Activated gamma-delta T cell treated with anti-CD3 and anti-CD28 coated beads, Interleukin-2, amount 50 U/mL, for 16 hours (primary cell): ENCODE measurements at places on chromosomes 2 and 18.

DNA sequence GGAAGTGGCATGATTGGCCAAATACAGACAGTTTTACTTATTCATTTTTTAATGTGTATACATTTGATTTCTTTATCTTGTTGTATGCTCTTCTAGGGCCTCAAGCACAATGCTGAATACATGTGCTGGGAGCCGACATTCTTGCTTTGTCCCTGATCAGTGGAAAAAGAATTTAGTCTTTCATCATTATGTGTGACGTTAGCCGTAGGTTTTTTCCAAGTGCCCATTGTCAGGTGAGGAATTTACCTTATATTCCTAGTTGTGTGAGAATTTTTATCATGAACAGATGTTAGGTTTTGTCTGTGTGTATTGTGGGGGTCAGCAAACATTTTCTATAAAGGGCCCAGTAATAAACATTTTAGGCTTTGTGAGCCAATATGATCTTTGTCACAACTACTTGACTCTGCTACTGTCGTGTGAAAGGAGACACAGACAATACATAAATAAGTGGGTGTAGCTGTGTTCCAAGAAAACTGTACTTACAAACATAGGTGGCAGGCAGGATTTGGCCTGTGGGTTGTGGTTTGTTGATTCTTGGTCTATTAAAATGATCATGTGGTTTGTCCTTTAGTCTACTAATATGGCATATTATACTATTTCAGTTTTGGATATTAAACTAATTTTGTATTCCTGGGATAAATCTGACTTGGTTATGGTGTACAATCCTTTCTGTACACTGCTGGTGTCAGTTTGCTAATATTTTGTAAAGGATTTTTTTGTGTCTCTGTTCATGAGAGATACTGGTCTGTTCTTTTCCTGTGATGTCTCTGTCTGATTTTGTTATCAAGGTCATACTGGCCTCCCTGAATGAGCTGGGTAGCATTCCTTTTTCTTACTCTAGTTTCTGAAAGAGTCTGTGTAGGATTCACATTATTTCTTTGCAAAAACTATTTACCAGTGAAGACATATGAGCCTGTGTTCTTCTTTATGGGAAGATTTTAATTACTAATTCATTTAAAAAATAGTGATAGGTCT is 132.2 kb upstream of the SMAD7 start:
- DNase-seq = no peak

- no peak for DNase-seq
These were observed 93.9 kb downstream of the ACKR3 start for GRCh38 chr2:236663287-236664101.

DNA sequence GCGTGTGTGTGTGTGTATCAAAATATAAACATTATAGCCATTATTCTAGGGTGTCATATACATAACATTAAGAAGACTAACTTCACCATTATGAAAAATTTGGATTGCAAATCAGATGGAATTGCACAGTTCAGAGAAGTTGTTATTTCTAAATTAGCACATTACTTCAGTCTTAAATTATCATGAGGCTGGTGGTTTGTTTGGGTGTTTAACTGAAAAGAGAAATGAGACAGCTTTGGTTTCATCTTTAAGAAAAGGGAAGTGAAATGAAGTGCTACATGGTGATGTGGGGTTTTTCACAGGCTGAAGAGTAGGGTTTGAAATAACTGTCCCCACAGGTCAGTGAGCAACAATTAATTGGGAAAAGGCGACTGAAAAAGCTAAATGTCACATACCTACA is 161.2 kb upstream of the XIRP2 start:
- DNase-seq = no peak

DNA sequence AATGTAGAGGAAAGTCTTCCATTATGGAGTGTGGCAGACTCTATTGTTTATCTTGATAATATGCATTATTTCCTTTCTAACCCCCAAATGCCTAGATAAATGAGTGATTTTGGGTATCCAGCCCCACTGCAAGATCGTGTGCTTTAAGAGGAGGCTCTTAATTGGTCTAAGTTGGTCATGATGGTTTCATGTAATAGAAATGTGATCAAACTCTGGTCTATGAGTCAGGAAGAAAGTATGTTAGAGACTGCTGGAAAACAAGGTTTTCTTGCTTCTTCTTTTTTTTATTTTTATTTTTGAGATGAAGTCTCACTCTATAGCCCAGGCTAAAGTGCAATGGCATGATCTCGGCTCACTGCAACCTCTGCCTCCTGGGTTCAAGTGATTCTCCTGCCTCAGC is 344.5 kb upstream of the TNP1 start:
- DNase-seq = no peak

GRCh38 chr2:227511955-227512354 is 40.0 kb downstream of the AGFG1 start:
- no peak for DNase-seq

GRCh38 chr2:174339561-174340399 is 5.0 kb downstream of the SP9 start:
- DNase-seq = no peak

- no peak for DNase-seq
These were observed 197.4 kb upstream of the HDAC4 start for GRCh38 chr2:239598011-239598731.

- no peak for DNase-seq
These were observed 307.1 kb downstream of the STK39 start for GRCh38 chr2:167940346-167940725.

DNA sequence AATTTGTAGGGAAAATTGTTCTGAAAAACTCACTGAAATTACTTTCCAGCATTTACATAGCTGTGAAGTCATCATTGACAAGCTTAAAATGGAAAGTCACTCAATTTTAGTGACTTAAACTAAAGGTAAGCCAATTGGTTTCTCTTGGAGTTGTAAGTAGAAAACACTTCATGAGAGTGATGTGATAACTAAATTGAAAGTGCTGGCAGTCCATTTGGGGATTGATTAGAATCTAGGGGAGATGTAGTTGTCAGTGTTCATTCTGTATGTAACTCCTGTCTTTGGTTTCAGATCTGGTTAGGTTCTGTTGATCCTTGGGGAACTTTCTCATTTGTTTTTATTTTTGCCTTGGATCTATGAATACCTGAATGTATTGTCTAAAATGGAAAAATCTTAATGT is 53.8 kb downstream of the COX7A2L start:
- DNase-seq = no peak

GRCh38 chr18:21449367-21450290 is 150.9 kb downstream of the ESCO1 start:
- no peak for DNase-seq

DNA sequence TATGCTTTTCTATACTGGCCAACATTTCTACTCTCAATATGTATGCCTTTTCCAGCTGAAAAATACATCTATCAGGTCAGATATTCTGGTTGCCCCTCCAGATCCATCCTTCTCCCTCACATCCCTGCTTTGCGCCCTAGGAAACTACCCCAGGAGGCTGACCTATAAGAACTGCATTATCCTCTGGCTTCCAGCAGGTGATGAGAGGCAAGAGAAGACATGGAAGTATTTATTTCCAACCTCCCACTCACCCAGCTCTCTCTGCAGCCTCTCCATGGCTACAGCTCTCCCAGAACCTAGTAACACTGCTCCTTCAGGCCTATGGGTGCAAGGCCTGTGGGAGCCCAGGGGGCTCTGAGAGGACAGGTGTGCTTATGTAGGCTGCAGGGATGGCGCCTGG is 42.9 kb downstream of the ARID5A start:
- no peak for DNase-seq

DNA sequence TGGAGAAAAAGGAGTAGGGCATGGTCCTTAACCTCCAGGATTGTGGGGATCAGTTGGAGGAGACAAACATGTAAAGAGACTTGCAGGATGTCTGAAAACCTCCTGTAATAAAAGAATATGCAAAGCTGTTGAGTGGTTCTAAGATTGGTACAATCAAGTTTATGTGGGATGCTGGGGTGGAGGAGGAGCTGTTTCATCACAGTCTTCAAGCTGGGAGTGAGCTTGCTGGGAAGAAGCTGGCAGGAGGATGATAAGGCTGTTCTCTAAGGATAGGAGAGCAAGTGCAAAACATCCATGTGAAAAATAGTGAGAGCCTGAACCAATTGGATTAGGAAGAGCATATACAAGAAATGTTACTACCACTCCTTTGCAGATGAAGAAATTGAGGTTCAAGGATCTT is 161.9 kb upstream of the CRIM1 start:
- DNase-seq = no peak

DNA sequence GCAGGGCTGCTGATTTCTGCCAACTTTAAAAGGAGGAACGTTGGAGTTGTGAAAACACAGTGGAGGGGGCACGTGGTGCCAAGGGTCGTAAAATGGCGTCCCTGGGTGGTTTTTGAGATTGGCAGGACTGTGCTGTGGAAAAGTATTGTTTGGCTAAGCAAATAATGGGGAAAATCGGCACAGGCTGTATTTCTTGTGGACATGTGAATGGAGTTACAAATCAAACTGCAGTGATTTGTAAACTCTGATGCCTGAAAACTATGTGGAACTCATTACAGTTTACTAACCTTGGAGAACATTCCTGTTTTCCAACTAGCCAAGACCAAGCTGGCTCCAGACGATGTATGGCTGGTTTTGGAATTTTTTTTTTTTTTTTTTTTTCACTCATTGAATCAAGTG is 68.7 kb downstream of the KCTD1 start:
- no peak for DNase-seq

- no peak for DNase-seq
These were observed 46.5 kb upstream of the SESTD1 start for GRCh38 chr2:179311101-179311500.

DNA sequence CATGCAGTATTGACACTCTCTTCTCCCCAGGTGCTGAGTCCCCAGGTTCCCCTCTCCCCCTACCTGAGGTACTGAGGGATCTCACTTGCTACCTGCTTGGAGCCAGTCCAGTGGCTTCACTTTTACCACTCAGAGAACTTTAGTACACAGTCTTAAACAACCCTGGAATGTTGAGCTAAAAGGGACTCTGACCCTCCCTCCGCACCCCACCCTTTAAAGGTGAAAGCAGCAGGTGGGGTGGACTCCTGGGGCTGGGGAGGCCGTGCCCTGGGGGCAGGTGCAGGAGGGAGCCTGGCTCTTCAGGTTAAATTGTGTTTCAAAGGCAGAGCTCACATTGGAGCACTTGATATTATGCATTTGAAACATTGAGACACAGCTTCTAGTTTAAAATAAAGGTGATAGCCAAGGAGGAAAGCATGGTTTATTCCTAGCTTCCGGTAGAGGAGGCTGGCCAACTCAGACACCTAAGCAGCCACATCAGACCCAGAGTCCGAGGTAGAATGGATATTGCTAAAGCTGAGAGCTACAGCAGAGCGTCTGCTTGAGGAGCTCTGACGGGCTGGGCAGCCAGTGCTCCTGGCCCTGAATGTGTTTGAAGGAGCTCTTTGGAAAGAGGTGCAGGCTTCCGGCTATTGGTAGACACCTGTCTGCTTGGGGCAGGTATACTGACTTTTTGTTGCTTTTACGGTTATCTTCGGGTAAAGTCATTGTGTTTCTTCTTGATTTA is 196.4 kb downstream of the AGAP1 start:
- DNase-seq = no peak

DNA sequence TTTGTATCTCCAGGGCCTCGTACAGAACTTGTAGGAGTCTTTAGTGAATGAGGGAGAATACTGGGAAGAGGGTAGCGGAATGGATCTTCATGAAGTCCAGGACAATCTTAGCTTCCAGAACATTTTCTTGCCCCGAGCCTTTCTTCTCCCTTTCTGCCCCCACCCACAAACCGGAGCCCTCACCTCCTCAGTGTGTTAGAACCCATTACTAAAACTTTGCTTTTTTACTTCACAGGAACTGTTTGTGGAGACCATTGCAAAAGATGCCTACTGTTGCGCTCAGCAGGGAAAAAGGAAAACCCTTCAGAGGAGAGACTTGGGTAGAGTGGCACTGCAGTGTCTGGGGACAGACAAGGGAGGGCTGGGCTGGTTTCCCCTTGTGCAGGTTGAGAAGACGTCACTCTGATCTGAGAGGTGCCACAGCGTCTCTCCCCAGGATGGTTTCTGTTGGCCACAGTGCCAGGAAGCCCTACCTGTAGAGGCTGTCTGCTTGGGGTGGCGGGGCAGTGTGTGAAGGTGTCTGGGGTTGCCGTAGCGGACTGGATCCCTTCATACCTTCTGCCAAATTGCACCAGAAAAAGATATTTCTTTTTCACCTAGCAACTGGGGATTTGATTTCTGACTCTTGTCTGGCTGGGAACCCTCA is 786 bp downstream of the POLE4 start:
- DNase-seq = no peak
